Stimulated activated CD8-positive, alpha-beta memory T cell treated with anti-CD3 and anti-CD28 coated beads, Interleukin-7, amount 100 ng/mL, for 1 hour (primary cell): ENCODE measurements at places on chromosomes 3 and 15.

DNA sequence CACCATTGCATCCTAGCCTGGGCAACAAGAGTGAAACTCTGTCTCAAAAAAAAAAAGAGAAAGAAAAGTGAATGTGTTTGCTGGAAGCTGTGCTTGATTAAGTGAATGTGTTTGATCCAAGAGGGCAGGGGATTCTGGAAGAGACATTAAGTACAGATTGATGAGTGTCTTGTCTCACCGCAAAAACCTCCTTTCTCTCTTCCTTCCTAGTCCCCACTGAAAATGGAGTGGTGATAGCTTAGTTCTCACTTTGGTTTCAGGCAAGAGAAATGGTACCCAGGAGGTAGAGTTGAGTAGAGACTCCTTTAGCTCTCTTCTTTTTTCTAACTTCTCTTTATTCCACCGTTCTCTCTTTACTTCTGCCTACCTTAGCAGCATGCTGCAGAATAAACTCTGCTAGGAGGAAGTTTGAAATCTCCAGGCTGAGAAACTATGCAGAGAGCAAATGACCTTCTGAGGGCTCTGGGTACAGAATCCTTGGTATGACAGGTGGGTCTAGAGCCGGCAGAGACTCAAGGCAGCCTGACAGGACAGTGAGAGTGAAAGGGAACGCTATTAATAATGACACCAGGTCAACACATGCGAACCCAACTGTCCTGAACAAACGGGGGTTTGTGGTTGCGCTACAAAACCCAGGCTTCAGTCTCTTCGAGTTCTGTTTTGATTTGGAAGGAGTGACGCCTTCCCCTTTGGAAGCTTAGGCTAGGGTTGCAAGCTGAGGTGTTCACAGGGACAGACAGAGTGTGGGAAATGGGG lies 74.9 kb downstream of the SMAD3 start:
- DNase-seq: no peak

DNA sequence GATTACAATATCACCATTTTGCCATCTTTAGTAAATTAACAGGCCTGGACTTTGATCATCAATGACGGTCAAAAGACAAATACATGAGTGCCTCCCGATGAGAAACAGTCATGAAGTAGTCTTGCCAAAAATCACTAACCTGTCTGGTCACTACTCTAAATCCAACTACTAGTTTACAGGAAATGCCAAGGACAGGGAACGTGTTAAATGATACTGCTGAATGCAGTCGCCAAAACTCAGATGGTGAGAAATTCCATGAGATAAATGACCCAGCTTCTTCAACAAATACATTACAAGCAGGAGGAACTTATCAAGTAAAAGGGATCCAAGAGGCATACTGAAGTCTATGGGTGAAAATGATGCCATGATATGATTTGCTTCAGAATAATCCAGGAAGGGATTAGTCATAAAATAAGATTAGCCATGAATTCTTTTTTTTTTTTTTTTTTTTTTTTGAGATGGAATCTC lies 35.8 kb upstream of the ATP13A3 start:
- DNase-seq: no peak

DNA sequence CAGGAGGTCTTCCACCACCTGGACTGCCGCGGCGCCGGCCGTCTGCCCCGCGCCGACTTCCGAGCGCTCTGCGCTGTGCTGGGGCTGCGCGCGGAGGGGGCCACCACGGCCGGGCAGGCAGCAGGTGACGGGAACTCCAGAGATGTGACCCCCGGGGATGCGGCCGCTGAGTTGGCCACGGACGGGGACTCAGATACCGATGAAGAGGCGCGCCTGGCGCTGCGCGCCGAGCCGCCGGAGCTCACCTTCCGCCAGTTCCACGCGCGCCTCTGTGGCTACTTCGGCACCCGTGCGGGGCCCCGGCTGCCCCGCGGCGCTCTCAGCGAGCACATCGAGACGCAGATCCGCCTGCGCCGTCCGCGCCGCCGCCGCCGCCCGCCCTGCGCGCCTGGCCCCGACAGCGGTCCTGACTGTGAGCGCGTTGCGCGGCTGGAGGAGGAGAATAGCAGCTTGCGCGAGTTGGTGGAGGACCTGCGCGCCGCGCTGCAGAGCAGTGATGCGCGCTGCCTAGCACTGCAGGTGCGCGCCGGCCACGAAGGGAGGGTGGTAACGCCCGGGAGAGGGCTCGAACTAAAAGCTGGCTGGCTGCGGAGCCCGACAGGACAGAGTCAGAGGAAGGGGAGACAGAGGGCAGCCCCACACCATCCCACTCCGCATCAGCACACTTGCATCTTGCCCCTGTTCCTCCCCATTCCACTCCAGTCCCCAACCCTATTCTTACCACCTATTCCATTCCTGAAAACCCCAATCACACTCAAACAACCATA lies 885 bp downstream of the EFCC1 start:
- no peak for DNase-seq

DNA sequence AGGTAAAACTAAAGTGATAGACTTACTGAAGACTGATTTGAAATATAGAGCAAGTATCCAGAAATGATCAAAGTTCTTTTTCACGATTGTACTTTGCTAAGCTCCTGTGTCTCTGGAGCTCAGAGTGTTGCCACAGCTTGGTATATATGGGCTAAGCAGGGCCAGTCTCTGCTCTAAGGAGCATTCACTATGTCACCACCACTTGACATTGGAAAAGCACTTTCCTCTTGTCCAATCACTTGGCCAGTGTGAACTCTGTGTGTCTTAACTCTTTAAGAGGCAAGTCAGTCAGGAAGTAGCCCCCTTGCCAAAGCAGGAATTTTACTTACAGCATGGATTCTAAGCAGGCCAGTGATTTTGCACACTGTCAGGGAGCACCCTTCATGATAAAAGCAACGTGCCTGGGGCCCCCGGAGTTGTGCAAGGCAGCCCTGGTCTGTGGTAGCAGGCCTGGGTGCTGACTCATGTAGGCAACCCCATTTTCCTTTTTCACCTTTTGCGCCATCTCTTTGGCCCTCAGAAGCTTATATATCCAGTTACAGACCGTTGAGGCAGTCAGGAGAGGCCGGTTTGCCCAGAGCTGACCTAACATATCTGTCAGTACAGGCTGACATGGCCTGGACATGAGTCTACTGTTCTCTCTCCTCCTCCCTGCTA lies 73.0 kb downstream of the HCN4 start:
- no peak for DNase-seq

DNA sequence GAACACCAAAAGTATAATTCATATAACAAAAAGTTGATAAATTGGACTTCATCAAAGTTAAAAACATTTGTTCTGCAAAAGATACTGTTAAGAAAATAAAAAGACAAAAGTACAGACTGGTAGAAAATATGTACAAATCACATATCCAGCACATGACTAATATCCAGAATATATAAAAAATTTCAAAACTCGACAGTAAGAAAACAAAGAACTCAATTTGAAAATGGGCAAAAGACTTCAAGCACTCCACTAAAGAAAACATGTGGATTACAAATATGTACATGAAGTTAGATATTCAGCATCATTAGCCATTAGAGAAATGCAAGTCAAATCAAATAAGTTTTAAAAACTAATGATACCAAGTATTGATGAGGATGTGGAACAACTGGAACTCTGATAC lies 6.7 kb downstream of the GK5 start:
- no peak for DNase-seq

GRCh38 chr15:95075792-95076677 lies 844.7 kb downstream of the MCTP2 start:
- no peak for DNase-seq
